Activated gamma-delta T cell treated with anti-CD3 and anti-CD28 coated beads, Interleukin-2, amount 50 U/mL, for 16 hours (primary cell): ENCODE measurements at places on chromosomes 6 and 20.

DNA sequence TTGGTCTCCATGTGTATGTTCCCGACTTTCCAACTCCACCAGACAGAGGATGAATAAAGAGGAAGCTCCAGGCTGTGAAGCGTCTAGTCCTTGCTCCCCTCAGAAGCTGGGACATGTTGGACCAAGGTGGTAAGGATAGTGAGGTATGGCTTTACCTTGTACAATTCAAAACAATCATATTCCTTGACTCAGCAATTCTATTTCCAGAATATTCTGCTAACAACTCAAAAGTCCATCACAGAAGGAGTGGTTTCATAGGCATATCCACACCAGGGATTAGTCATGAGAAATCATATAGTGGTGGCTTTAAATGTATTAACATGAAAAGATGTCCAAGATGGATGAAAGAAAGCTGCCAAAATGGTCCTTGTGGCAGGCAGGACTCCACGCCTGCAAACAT lies 19.8 kb downstream of the FKBP1A start:
- DNase-seq = no peak

- DNase-seq = no peak
Observed at GRCh38 chr20:61391812-61392520, 139.9 kb downstream of the CDH4 start.

DNA sequence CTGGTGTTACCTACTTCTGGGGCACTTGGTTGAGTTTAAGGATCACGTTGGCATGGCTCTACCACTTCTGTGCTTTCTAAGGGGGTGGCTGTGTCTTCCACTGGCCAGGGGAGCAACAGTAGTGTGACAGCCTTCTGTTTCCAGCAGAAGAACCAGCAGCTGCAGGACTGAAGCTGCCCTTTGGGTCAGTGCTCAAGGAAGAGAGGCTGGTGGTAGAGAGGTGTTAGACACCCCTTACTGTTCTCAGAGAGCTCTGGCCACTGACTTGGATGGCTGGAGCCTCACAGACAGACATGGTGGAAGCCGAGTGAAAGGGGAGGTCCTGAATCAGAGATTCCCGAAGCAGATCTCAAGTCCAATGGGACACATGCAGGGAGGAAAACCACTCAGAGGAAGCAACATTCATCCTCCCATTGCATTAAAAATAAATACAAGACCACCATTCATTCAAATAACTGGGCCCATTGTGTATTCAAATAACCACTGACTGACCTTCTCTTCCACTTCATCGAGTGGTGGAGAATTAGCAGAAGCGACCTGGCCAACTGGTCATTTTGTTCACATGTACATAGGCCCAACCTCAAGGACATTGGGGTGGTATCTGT lies 106.7 kb downstream of the MYLK4 start:
- no peak for DNase-seq

GRCh38 chr20:36871640-36872570 lies 4.0 kb upstream of the TLDC2 start:
- DNase-seq = no peak

DNA sequence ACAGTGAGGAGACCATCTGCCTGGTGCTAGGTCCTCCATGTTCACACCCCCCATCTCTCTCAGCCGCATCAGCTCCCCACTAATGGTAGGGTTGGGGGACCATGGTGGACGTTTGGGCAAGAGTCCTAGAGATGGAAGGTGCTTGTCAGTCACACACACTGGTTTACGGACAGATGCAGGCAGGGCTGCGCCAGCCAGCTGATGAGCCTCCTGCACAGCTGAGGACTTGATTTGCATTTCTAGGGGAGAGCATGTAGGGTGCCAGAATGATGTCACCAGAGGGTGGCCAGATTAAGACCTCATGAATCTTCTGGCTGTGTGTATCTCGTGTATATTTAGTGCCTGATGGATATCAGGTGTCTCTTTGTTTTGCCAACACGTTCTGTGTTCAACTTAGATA lies 28.6 kb downstream of the CST8 start:
- no peak for DNase-seq

DNA sequence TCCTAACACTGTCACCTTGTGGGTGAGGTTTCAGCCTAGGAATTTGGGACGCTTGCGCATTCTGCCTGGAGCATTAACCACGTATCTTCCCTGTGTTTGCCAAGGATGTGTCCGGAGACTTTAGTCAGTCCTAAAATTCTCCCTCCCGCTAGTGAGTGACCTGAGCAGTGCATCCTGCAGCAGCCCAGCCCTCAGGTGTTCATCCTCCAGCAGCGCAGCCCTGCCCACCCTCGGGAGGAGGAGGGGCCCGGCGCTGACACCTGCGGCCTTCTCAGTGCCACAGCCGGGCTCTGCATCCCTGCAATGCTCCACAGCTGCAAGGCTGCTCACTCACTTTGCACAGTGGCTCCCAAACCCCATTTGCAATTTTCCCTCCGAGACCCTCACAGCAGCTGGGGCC lies 79.5 kb downstream of the ERMARD start:
- DNase-seq = no peak

DNA sequence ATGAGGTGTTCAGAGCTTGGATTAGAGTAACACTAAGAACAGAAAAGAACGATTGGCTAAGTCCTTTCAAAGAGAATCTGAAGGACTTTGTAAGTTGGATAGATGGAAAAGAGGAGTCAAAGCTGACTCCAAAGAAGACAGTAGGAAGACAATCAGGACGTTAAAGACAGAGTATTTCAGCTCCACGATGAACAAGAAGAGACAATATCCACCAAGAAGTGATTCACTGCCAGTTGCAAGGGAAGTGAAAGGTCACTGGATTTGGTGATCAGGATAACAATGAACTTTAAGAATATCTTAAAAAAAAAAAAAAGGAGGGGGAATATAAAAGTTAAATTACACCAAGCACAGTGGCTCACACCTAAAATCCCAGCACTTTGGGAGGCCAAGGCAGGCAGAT lies 17.9 kb downstream of the REPS1 start:
- no peak for DNase-seq

DNA sequence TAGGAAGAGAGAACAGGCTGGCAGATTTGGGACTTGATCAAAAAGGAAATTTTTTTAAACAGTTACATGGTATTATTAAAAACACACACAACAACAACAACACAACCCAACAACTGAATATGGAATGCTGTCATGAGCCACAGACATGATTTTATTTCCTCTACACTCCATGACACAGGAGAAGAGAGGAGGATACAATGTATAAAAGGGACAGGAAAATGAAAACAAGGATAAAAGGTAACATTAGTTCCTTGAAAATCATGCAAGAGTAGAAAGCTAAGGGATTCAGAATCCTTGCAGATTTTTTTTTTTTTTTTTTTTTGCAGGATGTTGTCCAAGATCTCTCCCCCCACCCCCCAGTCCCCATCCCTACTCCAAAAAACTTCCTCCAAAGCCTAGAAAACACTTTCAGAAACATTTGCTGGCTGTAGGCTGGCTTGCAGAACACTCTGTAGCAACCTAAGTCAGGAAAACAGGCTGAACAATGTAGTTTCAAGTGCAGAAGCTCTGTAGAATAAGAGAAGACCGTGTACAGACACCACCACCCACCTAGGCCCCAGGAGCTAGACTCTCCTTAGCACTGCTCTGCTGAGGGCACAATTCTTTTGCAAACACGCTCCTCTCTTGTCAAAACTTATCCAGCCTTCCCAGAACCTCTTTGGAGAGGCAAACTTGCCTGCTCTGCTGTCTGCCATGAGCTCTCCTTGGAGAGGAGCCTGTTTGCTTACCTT lies 845 bp downstream of the ZMYND8 start:
- no peak for DNase-seq

- no peak for DNase-seq
Observed at GRCh38 chr6:125354649-125355048, 52.9 kb upstream of the HDDC2 start.

- DNase-seq = no peak
Observed at GRCh38 chr6:156974830-156975261, 197.7 kb downstream of the ARID1B start.
